ENCODE measurements at places on chromosomes 7 and 10.

DNA sequence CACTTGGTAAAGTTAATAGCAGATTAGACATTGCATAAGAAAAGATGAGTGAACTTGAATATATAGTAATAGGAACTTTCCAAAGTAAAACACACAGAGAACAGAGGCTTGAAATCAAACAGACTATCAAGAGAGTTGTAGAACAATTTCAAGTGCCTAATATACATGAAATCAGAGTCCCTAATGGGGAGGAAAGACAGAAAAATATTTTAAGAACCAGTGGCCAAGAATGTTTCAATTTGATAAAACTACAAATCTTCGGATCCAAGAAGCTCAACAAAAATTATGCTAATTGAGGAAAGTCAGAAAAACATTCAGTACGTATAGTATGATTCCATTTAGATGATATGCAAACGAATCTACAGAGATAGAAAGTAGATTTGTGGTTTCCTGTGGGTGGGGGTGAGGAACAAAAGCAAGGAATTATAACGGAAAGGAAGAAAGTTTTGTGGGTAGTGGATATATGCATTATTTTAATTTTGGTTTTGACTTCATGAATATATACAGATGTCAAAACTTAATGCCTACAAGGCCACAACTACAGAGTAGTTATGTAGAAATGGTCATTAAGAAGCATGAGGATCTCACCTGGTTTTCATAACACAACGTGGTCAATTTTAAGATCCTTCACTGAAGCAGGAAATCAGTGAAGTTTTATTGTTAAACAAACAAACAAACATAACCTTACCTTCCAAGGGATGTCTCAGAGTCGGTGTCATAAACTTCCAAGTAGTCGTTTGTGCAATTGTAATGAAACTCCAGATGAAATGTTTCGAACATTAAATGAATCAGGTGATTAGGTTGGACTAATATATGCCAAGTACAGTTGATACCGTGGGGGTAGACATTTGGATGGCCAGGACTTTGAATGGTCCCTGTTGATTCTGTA is 62.0 kb downstream of the CUBN start:
- no peak for DNase-seq

- DNase-seq = no peak
Measured at GRCh38 chr7:114419441-114420272, 5.0 kb downstream of the FOXP2 start.

DNA sequence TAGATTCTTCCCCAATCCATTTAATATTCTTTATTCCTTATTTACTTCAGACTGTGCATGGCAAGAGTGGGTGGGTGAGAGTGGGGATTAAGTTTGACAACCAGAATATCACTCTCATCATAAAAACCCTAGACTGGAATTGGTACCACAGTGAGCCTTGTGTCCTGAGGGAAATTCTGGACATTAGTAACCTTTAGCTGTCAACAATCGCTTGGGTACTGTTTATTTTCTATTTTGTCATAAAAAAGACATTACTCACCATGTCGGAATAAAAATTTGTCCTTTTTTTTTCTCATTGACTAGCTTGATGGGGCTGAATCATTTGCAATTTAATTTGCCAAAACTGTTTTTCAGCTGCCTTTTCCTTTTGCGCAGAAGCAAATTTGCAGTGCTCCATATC is 176.1 kb upstream of the SEMA3C start:
- no peak for DNase-seq

- peak; percentile 83 for DNase-seq
Measured at GRCh38 chr10:116120688-116121455, 152.1 kb downstream of the GFRA1 start.

DNA sequence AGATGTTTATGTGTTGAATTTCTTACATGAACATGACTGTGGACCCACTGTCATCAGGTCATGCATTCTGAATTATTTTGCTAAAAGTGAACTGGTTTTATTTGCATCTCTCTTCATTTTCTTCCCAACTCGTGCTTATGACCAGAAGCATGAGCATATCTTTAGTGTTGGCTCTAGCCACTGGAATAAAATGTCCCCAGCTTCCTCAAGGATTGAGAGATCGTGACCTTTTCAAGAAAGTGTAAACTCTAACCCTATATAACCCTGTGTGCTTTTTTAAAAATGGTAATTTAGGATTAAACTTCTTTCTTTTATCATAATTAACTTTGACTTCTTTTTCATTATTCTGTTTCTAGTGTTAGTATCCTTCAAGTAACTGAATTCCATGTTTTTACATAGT is 55.5 kb downstream of the VTI1A start:
- DNase-seq = no peak

- peak; percentile 45 for DNase-seq
Measured at GRCh38 chr7:45031829-45032228, 31.8 kb downstream of the CCM2 start.

GRCh38 chr7:27151341-27151930 is 947 bp downstream of the HOXA3 start:
- DNase-seq = no peak

DNA sequence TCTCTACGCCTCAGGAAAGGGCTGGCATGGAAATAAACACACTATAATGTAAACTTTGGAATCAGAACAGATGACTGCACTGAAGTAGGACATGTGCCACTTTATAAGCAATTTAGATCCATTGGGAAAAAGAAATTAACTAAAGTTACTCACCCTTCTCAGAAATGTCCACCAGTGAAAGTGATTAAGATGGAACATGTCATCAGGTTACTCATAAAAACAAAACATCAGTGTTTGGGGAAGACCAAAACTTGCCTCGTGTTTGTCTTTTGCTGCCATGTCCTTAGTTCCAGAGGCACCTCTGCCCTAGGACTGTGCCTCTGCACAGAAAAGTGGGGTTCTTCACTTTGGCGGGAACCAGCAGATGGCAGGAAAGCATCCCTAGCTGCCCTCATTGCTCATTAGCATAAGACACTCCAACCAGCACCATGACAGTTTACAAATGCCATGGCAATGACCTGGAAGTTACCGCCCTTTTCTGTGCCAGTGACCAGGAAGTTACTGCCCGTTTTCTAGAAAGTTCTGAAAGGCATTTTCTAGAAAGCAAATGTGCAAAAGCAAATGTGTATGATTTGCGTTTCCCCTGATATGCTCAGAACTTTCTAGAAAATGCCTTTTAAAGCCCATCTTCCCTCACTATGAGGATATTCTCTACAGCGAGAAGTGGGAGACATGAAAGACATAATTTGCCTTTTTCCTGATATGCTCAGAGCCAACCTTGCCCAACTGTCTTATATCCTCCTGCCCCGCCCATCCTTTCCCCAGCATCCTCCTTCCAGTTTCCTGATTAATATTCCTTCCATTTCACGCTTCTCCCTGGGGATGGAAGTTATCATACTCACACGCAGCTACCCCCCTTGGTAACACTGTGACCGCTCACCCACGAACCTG is 258.2 kb downstream of the USP6NL start:
- DNase-seq = no peak

DNA sequence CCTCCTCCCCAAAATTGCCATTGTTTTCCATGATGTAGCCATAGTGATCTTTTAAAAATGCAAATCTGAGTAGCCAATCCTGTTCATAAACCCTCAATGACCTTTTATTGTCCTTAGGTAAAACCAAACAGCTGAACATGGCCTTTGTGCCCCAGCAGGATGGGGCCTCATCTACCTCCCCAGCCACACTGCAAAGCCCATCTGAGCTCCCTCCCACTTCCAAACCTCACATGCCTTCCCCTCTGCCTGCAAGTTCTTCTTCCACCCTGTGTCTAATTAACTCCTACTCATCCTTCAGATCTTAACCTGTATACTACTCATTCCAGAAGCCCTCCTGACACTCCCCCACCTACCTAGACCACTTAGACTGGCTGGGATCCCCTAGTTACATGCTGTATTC is 178.8 kb upstream of the NPVF start:
- no peak for DNase-seq

- DNase-seq = no peak
Measured at GRCh38 chr7:13108061-13108460, 420.6 kb downstream of the ARL4A start.

GRCh38 chr7:117810642-117811512 is 62.4 kb downstream of the CTTNBP2 start:
- DNase-seq = peak; percentile 30

DNA sequence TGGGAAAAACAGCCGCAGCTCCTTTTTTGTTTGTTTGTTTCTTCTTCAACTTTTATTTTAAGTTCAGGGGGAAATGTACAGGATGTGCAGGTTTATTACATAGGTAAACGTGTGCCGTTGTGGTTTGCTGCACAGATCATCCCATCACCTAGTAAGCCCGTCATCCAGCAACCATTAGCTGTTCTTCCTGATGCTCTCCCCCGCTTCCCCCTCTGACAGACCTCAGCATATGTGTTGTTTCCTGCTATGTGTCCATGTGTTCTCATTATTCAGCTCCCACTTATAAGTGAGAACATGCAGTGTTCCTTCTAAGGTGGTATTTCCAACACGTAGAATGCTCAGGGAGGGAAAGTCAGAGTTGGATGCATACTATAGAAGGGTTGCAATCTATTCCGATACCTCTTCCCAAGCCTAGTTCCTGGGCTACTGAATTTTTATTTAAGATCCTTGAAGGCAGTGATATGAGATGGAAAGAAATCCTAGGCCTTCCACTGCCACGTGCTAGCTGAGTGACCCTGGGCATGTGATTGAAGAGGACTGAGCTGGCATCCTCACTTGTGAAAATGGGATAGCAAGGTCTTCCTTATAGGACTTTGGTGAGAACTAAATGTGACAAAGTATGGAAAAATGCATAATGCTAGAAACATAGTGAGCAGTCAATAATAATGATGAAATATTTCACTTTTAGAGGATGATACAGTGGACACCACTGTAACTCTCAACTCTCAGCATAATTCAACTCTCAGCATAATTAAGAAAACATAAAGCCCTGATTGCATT is 278.5 kb downstream of the REEP3 start:
- DNase-seq = no peak

GRCh38 chr7:1580422-1581030 is 10.7 kb upstream of the PSMG3 start:
- no peak for DNase-seq

- peak; percentile 30 for DNase-seq
Measured at GRCh38 chr7:6576024-6576866, 1.0 kb upstream of the ZDHHC4 start.

DNA sequence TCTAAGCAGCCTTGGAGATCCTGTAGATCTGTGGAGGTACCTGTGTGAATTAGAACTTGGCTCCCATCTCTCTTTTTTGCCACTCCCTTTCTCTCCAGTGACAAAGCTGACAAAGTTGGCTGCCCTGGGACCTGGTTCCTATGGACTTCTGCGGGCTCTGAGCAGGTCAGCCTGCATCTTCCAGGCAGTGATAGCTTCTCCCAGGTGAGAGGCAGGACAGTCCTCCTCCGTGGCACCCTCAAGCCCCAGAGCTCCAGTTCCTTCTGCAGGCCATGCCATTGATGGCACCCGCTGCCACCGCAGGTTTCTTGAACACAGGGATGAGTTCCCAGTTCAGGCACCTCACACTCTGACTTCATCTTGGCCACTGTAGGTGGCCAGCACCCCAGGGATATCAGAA is 73.5 kb upstream of the GRB10 start:
- DNase-seq = no peak

DNA sequence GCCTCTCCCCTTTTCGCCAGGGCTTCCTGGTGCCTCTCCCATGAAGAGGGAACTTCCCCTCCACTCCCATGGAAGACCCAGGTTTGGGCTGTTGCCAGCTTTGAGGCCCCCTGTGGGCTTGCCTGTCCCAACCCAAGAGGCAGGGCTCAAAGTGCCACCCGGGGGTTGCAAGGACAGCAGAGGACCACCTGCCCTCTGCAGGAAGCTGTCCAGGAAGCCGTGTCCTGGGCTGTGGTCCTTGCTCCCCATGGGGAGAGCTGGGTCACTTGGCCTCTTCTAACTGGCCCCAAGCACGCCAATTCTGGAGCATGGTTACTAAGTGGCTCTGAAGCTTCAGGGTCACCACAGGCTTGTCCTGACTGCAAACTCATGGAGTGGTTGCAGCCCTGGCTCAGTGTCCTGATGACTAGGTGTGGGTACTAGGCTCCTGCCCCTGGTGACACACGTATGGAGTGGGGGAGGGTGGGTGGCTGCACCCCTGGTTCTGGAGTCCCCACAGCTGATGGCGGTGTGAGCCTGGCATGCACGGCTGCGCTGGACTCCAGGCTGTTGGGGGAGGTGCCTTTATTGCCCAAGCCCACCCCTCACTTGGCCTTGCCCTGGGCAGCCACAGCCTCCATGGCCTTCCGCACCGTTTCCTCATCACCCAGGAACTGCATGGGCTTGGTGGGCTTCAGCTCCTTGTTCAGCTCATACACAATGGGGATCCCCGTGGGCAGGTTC is 3.0 kb downstream of the PGAM2 start:
- no peak for DNase-seq

GRCh38 chr7:49643321-49643720 is 130.1 kb upstream of the VWC2 start:
- no peak for DNase-seq

GRCh38 chr7:43669286-43670081 is 59.8 kb downstream of the COA1 start:
- no peak for DNase-seq

GRCh38 chr10:14507176-14507575 is 176.5 kb upstream of the FRMD4A start:
- DNase-seq = no peak

DNA sequence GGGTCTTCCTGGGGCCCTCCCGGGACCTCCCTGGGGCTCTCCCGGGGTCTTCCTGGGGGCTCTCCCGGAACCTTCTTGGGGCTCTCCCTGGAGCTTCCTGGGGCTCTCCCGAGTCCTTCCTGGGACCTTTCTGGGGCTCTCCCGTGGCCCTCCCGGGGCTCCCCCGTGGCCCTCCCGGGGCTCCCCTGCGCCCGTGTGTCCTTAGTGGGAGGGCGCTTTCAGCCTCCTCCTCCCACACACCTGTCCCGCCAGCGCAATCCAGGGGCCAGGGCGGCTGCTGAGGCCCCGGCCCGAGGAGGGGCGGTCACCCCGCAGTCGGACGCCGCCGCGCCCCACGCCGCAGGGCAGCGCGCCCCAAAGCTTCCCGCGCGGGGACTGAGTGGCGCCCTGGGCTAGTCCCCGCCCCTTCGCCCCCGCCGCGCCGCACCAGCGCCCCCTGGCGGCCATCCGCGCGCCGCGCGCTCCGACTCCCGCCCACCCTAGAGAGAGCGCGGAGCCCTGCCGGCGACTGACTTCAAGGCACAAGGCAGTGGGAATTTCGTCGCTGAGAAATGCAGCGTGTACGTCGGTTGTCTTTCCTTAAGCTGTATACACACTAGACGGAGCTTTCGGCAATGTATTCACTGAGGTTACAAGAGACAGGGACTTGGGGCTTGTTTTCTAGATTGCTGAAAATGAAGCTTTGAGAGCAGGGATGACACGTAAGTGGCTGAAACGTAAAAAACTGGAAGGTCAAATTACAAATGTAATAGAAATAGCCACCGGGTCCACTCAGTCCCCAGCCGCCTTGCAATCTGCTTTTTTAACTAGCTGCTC is 47.1 kb downstream of the INSIG1 start:
- DNase-seq = peak; percentile 95

- no peak for DNase-seq
Measured at GRCh38 chr10:92678206-92678605, 11.5 kb upstream of the HHEX start.
